Stimulated activated CD8-positive, alpha-beta memory T cell treated with anti-CD3 and anti-CD28 coated beads, Interleukin-7, amount 100 ng/mL, for 24 hours (primary cell): ENCODE measurements at places on chromosomes 16 and 17.

GRCh38 chr17:13596241-13596923, 5.3 kb downstream of the HS3ST3A1 start:
- DNase-seq: no peak

GRCh38 chr17:27965224-27965623, 72.1 kb upstream of the LYRM9 start:
- no peak for DNase-seq

DNA sequence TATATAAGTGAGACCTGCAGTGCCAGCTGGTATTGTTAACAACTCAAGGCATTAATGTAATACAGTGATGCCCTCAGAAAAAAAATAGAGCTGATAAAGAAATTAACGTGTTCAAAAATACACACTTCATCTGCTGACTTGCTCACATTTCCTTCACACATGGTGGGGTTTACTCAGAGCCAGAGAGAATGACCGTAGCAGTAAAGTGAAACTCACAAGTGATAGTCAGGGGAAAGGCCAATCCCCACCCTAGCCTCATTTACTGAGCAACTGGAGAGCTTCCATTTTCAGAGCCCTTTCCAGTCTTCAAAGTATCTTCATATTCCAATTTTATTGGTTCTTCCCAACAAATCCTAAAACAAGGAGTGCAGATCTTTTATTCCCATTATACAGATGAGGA, 74.0 kb upstream of the HLF start:
- DNase-seq: no peak

DNA sequence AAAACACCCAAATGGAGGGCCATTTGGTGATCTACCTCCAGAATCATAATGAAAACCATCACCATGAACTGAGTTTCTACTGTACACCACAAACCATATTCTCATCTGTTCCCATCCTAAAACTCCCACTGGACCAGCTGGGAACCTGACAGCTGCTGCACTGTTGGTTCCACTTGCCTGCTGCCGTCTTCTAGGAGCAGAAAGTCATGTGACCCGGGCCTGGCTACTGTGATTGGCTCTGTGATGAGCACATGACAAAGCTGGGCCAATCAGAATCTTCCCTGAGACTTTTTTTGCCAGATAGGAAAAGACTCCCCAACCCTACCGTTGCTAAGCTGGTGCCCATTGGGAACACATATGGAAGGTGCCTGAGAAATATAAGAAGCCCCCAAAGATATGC, 264.2 kb downstream of the MRTFB start:
- DNase-seq: no peak

DNA sequence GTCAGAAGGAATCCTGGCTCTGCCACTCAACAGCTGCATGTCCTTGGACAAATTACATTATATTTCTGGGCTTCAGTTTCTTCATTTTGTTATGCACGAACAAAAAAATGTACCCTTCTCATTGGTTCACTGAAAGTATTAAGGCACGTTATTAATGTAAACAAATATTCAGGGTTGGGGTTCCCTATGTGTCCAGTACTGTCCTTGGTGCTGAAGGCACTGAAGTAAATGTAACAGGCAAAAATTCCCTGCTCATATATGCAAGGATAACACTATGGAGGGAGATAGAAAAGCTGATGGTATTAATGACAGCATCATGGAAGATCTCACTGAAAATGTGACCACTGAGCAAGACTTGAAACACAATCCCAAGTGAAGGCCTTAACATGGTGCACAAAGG, 386.6 kb downstream of the XYLT1 start:
- no peak for DNase-seq

DNA sequence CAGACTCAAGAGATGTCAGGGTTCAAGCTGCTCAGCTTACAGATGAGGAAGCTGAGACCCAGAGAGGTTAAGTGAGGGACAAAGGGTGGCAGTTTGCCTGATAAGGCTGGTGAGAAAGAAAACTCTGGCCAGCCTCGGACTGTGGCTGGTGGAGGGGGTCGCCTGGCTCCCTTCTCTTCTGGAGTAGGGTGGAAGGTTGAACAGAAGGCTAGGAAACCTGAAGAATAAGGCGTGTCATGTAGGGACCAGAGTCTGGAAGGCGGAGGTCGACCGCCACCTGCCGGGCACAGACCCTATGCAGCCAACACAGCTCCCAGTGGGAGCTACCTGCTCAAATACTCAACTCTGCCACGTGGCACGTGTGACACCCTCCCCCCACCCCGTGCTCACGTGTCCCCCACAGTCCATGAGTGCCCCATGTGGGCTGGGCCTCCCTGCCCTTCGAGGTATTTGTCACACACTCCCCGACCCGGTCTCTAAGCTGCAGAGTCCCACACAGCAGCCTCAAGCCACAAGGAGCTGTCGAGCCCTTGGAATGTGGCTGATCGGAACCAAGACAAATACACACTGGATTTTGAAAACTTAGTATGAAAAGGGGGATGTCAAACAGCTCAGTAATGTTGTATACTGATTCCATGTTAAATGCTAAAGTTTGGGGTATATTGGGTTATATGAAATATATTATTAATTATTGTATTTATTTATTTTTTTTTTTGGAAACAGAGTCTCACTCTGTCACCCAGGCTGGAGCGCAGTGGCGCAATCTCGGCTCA, 11.8 kb downstream of the HID1 start:
- peak; percentile 20 for DNase-seq

DNA sequence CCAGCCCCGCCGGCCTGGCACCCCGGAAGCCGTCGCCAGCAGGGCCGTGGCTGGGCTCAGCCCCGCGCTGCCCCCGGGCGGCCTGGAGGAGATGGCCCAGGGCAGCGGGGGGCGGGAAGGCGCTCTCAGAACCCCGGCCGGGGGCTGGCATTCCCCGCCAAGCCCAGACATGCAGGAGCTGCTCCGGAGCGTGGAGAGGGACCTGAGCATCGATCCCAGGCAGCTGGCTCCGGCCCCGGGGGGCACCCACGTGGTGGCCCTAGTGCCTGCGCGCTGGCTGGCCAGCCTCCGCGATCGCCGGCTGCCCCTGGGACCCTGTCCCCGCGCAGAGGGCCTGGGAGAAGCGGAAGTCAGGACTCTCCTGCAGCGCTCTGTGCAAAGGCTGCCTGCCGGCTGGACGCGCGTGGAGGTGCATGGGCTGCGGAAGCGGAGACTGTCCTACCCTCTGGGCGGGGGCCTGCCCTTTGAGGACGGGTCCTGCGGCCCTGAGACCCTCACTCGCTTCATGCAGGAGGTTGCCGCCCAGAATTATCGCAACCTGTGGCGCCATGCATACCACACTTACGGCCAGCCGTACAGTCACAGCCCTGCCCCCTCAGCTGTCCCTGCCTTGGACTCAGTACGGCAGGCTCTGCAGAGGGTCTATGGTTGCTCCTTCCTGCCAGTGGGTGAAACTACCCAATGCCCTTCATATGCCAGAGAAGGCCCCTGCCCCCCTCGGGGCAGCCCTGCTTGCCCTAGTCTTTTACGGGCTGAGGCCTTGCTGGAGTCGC, 551 bp downstream of the WDR81 start:
- no peak for DNase-seq

GRCh38 chr16:9192746-9193145, 101.3 kb downstream of the HAPSTR1 start:
- no peak for DNase-seq

- DNase-seq: no peak
These were observed 43.7 kb downstream of the CDC27 start for GRCh38 chr17:47145351-47145750.
